ENCODE measurements at places on chromosomes 5 and 9. TPM values are rescaled to one million over a fixed set of nuclear protein-coding genes. Genes with fewer than 3 reads are reported as not detected.

DNA sequence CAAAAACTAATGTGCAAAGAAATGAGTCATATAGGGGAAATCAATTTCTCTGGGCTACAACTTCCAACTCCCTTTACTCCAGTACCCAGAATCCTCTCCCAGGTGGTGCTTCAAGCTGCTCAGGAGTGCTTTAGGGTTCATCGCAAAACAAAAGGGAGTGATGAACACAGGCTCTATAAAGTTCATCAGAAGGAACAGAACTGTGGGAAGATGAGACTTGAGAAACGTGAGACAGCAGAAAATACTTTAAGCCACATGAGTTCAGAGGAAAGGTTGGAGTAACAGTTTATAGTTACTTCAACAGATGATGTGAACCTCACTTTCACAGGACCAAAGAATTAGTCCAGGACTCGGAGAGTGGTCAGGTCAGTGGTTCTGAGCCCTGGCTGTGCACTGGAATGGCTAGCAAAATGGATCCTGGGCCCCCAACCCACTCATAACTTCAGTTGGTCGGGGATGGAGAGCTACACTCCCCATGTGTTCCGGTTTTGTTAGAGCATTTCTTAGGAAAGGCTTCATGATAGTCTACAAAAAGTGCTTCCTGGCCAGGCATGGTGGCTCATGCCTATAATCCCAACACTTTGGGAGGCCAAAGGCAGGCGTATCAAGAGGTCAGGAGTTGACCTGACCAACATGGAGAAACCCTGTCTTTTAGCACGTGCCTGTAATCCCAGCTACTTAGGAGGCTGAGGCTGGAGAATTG lies 4.3 kb downstream of the RPL12 start:
- DNase-seq, result no peak

The ADAMTSL2 gene
- total RNA-seq, result 5.5 TPM

- DNase-seq, result no peak
These were observed 839 bp downstream of the MED27 start for GRCh38 chr9:132078699-132079356.

DNA sequence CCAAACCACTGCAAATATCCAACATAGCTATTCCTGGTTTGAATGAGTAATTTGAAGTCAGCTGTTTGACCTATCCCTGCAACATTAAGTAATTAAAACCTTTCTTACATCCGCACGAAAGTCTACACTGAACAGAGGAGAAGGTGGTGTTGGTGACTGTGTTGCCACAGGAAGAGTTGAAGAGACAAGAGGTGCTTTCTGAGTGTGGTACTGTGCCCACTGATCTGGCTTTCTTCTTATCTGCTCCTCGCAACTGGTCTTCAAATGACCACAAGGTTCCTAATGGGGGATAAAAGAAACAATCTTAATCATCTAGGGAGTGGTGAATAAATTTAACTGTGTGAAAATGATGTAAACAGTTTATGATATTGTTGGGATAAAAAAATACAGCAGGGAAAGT lies 29.4 kb upstream of the PDCL start:
- DNase-seq, result no peak

The IPPK gene
- total RNA-seq, result 6.9 TPM

The RNF180 gene
- 46.6 TPM for total RNA-seq

- DNase-seq, result no peak
These were observed 16.9 kb downstream of the TMEM174 start for GRCh38 chr5:73189871-73190376.

DNA sequence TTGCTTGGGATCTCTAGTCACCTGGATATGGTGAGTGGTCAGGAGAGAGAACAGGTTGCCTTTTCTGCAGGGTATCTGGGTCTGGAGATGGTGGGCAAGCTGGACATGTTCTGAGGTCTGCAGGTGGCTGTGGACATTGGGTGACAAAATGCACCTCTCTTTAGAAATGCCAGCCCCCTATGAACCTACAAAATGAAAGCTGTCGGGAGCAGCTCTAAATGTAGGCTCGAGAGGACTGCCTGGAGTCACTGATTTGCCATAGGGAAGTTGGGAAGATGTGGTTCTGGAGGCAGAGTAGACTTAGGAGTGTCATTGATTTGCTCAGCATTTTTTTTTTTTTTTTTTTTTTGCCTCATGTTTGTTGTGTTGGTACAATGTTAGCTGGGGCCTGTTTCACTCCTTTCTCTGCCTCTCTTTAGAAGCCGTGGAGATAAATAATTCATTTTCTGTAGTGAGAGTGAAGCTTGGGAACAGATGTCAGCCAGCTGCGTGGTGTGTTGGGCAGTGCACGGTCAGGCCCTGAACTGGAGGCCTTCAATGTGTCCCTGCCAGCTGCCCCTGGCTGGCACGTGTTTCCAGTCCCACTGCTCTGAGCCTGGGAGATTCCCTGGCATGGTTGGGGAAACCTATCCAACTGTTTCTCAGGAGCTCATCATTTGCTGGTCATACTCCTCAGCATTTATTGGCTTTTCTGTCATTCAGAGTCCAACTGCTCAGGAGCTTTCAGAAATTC lies 5.4 kb downstream of the RGS3 start:
- no peak for DNase-seq

DNA sequence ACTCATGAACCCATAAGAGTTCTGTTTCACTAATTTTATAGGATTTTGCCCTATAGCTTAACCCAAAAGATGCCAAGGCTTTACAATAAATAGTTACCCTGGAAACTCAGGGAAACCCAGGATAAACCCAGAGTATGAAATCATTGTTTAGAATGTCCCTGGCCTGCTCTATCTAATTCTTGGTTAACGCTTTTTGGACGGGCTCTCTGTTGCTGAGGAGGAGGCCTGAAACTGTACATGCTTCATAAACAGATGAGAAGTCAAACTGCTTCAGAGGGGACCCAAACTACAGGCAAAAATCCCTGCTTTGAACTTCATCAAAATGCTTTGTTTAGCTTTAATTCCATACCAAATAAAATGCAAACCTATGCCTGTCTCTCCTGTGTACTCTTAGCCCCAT lies 291.9 kb downstream of the SH3GL2 start:
- DNase-seq, result no peak
